ENCODE measurements at places on chromosomes 3 and 15.
A peak's percentile ranks its signal among the peaks of the same experiment; 100 is the strongest.

DNA sequence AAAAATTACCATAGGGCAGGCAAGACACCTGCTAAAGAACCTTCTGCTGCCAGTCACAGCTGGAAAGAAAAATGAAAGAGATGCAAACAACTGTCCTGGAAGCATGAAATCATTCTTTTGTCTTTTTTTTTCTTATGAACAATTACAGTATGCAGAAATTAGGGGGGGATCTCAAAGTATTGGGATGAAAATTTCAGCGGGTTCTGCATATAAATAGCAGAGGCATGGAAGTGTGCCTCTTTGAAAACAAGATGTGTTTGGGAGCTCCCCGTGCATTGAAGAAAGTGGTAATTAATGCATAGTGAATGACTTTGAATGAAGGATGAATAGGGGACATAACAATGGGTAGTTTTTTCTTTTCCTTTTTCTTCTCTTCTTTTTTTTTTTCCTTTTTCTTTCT lies 431.2 kb downstream of the SOX2 start:
- DNase-seq, result no peak

GRCh38 chr3:57963811-57964346 lies 44.3 kb upstream of the FLNB start:
- no peak for DNase-seq

DNA sequence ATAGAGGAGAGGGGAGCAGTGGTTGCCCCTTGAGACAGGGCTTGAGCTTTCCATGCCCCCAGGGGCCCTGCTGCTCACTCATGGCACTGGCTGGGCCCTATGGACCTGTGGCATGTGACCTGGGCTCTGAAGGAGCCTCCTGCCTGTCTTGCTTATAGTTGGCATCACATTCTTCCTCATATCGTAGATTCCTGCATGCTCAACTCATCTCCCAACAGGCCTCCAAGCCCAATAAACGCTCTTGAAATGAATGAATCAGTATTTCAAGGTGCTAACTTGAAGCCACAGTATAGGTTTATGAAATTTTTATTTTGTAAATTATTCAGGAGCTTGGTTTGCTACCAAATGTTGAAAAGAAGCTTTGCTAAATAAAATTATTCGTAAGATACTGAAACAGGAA lies 93.3 kb upstream of the SLC7A14 start:
- DNase-seq, result no peak

- no peak for DNase-seq
Measured at GRCh38 chr3:23262766-23263165, 59.6 kb downstream of the UBE2E2 start.

DNA sequence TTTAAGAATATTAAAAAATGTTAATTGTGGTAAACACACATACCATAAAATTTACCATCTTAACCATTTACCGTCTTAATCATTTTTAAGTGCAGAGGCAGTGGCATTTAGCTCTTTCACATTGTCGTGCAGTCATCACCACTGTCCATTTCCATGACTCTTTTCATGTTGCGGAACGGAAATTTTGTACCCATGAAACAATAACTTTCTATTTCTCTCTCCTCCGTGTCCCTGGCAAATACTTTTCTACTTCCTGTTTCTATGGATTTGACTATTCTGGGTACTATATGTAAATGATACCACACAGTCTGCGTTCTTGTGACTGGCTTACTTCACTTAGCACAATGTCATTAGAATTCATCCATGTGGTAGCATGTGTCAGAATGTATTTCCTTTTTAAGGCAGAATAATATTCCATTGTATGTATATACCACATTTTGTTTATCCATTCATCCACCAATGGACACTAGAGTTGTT lies 27.9 kb downstream of the AKAP13 start:
- DNase-seq, result no peak

DNA sequence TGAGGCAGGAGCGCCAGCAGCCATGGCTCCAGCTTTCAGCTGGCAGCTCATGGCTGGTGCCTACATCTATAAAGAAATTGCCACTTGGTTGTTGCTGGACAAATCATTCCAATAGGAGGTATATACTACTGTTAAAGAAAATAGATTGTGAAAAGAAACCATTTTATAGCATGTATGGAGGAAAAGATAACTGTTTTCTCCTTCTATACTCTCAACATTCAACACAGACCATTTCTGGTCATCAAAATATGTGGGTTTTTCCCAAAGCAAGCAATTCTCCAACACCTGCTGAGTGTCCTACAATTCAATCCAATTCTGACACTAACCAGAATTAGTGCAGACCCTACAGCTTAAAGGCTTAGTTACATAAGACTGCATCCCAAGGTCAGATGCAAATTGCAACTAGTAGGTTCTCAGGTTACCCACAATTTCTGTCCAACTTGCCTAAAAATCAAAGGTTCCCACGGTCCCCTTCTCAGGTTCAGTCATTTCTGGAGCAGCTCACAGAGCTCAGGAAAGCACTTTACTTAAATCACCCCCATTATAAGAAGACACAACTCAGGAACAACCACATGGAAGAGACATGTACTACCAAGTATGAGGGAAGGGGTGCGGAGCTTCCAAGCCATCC lies 42.4 kb upstream of the STRIT1 start:
- DNase-seq, result no peak

DNA sequence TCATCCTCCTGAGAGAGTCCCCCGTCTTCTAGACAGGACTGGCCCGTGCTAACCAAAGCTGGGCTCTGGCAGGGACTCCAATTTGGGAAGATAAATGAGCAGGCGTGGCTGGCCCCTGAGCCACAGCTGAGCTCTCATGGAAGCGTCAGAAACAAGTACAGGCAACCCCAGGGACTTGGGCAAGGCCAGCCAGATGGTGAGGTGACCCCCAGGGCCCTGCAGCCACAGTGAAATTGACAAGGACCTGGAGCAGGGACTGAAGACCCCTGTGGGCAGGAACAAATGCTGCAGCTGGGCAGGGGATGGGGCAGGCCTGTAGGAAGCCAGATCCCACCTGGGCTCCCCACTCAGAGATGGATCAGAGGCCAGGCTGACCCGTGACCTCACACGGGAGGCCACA lies 32.8 kb upstream of the CGNL1 start:
- DNase-seq, result no peak

DNA sequence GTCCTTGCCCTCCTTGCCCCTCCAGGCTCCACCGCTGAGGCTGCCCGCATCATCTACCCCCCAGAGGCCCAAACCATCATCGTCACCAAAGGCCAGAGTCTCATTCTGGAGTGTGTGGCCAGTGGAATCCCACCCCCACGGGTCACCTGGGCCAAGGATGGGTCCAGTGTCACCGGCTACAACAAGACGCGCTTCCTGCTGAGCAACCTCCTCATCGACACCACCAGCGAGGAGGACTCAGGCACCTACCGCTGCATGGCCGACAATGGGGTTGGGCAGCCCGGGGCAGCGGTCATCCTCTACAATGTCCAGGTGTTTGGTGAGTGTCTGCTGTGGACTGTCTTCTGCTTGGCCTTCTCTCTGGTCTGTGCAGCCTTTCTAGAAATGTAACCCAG lies 61.0 kb downstream of the BOC start:
- DNase-seq, result no peak

DNA sequence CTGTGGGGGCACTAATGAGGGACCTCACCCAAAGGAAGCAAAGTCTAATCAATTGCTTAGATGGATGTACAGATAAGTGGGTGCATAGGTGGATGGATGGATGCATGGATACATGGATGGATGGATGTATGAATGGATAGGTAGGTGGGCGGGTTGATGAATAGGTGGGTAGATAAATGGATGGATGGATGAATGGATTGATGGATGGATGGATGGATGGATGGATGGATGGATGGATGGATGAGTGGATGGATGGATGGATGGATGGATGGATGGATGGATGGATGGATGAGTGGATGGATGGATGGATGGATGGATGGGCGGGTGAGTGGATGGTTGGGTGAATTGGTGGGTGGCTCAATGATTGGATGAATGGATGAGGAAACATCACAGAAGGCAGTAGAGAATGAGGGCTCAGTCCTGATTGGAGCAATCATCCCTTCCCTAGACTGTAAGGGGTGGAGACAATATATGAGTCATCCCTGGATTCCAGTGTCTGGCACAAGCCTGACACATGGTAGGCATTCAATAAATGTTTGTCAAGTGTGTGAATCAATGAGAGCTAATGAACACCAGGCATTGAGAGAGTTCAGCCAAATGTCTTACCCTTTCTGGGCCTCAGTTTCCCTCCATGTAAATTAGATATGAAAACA lies 40.4 kb upstream of the PXYLP1 start:
- no peak for DNase-seq

DNA sequence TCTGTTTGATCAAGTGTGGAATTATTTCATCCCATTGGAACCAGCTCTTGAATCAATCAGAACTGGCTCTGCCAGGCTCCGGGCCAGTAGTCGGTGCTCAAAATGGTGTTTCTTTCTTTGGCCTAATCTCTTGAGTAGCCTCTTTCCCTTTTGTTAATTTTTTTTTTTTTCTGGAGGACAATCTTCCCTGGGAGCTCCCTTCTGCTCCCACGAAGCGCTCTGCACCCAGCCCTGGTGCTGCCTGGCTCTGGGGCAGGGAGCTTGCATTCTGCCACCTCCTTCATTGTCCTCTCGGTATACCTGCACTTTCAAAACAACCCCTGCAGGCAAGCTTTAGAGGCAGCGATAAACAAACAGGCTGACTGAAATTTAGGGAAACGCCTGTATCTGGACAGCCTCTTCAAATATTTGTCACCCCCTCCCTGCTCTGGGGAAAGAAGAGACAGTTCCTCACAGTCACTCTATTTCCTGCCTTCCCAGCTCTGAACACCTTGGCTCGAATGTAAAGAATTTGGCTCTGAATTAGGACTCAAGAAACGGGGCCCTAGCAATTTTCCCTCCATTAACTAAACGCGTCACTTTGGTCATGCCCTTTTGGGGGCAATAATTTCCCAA lies 1.1 kb upstream of the THSD4 start:
- DNase-seq, result peak; percentile 33

GRCh38 chr3:99167071-99167470 lies 265.6 kb upstream of the DCBLD2 start:
- no peak for DNase-seq
